ENCODE measurements at places on chromosomes 12 and 14. TPM values are rescaled to one million over a fixed set of nuclear protein-coding genes. Genes with fewer than 3 reads are reported as not detected.

ACOT4 gene
- total RNA-seq, result 1.7 TPM

INSM2 gene
- not detected for total RNA-seq

GRCh38 chr12:19988001-19988400, 380.3 kb upstream of the PDE3A start:
- no peak for DNase-seq

DNA sequence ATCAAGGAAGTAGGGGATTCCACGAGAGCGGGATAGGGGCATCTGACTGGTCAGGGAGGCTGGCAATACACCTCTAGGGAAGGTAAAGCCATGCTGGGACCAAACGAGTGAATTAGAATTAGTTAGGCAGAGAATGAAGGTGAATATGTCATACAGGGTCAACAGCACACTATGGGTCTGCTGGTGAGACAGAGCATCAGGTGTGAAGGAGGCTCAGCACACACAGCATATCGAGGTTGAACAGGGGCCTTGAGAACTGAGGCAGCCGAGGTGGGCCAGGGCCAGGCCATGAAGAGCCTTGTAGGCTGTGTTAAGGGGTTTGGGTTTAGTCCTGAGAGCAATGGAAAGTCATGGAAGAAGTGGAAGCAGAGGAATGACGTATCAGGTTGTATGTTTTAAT, 137.8 kb downstream of the PRKCH start:
- no peak for DNase-seq

DNA sequence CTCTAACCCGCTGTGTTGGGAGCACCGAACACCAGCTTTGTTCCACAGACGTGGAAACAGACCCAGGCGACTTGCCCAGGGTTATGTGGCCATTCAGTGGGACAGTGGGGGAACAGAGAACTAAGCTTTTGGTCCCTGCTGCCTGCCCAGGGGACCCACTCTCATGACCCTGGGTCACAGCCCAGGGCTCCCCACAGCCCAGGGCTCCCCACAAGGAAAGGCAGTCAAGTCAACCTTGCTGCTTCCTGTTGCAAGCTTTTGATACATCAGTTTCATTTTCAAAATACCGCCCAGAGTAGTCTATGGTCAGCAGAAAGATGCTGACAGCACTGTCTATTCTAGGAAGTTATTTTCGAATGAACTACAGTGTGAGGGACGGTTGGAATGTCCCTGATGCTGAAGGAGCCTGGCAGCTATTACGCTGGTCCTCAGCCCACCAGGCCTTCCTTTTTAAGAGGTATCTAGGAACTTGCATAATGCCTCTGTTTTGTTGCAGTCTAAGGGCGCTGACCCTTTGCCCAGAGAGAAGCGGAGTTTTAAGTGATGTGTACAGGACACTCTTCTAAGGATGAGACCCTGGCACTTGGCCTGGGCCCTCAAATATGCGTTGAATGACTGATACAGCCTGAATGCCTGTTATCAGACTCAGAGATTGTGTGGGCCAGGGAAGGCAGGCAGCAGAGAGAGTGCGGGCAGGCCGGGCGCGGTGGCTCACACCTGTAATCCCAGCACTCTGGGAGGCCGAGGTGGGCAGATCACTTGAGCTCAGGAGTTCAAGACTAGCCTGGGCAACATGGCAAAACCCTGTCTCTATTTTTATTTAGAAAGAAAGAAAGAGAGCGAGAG, 12.6 kb upstream of the TTC7B start:
- DNase-seq, result no peak

GRCh38 chr12:12776261-12776660, 9.2 kb upstream of the APOLD1 start:
- no peak for DNase-seq

GRCh38 chr14:68278576-68279436, 459.2 kb downstream of the RAD51B start:
- no peak for DNase-seq

- DNase-seq, result no peak
These were observed 90.8 kb downstream of the BCL11B start for GRCh38 chr14:99181241-99181640.

DNA sequence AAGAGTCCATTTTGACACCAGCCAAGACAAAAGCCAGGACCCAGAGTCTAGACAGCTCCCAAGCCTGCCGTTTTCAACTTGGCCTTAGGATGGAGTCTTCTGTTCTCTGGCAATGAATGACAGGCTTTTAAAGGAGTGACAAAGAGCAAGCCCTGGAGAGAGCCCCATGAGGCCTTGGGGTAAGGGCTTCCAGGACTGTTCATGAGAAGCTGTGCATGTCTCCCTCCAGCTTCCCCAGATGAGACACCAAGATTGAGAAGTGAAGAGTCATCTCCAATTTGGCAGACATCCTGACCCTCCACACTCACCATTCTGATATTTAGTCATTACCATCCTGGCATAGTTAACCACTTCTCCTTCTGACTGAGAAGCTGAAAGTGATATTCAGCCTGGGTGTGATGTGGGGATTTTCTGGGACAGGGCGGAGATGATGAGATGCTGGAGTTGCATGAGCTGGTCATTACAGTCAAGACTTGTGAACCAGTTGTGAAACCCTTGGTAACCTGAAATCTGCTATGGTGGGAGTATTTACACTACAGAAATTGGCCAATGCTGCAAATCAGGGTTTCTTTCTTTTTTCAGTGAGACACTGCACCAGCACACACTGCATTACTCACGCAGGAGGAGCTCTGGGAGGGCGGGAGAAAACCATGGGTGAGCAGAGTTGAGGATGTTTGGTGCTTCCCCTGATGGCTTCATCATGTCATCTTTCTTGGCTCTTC, 77.8 kb downstream of the VCPKMT start:
- DNase-seq, result no peak

Measured in omental fat pad (tissue), 4 donors.